SW480 (cell line): ENCODE measurements at places on chromosomes 5 and 9.

GRCh38 chr5:30994902-30995301 lies 198.6 kb upstream of the CDH6 start:
- no peak for DNase-seq

- DNase-seq: no peak
These were observed 535.6 kb downstream of the SPOCK1 start for GRCh38 chr5:136963504-136963903.

GRCh38 chr9:129559506-129559881 lies 61.4 kb downstream of the C9orf50 start:
- DNase-seq: no peak

- peak; percentile 26 for DNase-seq
These were observed 8.1 kb downstream of the FAM193B start for GRCh38 chr5:177546258-177546741.

DNA sequence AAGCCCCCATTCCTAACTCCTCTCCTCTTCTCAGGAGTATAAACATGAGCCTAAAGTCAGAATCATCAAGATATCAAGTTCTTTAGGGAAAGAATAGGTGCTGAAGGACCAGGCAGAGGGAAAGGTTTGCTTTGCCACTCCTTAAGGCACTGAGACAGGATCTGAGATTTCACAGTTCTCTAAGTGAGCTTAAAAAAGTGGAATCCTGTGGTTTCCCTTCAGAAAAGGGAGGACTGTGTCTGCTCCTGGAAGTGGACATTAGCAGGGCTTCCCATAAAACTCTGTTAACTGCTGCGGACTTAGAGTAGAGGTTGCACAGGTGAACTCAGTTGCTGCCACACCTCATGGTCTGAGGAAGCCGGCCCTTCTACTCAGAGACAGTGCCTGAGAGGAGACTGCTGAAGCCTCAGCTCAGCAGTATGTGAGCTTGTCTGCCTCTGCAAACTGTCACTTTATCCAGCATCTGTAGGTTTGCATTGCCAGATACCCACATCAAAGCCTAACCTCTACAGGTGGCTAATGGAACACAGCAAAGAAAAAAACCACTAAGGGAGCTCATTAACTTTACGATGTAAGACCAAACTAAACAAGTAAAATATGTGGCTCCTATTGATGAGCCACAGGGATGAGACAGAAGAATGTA lies 42.9 kb downstream of the RIC1 start:
- peak; percentile 95 for DNase-seq

DNA sequence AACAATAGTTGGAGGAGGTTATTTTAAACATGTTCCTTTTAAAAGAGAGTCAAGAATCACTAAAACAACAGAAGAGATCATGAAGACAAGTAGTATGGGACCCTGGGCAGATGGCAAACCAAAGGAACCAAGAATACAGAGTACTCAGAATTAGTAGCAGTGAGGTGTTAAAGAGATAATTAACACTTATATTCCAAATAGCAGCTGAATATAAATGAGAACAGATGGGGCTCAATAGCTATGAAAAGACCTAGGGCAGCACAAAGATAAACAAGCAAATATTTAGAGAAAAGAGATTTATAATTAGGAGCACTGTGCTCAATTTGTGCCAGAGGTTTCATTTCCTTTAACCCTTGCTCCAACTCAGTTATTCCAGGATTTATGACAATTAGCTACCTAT lies 159.1 kb downstream of the FAM114A2 start:
- no peak for DNase-seq

- no peak for DNase-seq
These were observed 6.9 kb downstream of the CCL19 start for GRCh38 chr9:34684145-34684544.

DNA sequence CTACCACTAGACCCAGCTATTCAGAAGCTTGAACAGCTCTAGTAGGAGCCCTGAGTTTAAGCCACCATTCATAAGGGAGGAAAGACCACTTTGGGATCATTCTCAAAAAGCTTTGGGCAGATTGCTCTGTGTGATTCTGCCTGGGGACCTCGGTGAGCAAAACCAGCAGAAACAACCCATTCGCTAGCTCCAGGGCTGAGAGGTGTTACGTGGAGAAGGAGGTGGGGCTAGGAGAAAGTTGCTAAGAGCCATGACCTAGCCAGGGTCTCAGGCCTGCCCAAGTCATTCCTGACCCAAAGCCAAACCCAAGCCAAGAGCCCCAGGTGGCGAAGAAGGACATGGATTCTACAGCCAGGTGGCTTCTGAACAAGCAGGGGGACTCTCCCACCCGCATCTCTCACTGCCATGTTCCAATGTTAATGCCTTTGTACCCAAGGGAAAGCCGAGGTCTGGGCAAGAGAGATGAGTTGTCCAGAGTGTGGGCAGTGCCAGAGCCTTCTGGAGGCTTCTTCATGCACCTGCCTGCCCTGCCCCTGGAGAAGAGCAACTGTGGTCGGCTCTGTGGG lies 4.0 kb upstream of the BARHL1 start:
- no peak for DNase-seq
